ENCODE measurements at places on chromosomes 7 and 10.

- DNase-seq: peak; percentile 61
Measured at GRCh38 chr10:49679480-49679893, at the start of gene C10orf53. Gene C10orf53 (plus strand): TSS chr10:49679651. CDS start chr10:49679698, 47 bp downstream.

DNA sequence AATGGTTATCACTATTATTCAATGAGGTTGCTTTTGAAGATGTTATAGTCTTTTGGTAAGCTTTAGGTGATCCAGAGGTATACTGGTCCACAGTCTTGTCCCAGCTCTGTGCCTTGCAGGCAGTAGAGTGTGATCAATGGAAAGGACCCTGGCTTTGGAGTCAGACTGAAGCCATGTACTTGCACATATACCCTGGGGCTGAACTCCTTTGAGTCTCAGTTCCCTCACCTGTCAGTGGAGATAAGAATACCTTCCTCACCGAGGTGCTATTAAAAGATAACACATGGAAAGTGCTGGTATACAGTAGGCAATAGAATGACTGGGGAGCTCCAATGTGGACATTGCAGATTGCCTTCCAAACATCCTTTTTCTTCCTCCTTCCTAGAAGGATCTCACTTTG is 16.0 kb upstream of the PDLIM1 start:
- no peak for DNase-seq

DNA sequence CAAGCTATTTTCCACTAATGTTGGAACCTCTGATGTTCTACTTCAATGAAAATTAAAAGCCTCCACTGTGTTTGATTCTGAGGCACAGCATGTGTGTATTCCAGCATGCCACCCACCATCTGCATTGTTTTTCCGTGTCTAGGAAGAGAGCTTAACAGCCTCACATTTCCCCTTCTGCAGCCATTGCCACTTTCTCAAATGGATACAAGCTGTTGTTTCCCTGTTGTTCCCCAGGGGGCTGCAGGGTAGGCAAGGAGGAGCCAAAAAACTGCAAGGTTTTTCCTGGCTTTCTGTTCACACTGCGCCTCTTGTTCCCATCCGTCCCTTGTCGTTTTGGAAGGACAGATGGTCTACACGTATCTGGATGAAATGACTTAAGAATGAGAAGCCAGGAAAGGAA is 72.3 kb upstream of the DNAJB12 start:
- DNase-seq: peak; percentile 18

GRCh38 chr10:94217411-94217810 is 145.3 kb downstream of the NOC3L start:
- DNase-seq: no peak

GRCh38 chr10:112960151-112960681 is 10.2 kb downstream of the TCF7L2 start:
- DNase-seq: no peak

DNA sequence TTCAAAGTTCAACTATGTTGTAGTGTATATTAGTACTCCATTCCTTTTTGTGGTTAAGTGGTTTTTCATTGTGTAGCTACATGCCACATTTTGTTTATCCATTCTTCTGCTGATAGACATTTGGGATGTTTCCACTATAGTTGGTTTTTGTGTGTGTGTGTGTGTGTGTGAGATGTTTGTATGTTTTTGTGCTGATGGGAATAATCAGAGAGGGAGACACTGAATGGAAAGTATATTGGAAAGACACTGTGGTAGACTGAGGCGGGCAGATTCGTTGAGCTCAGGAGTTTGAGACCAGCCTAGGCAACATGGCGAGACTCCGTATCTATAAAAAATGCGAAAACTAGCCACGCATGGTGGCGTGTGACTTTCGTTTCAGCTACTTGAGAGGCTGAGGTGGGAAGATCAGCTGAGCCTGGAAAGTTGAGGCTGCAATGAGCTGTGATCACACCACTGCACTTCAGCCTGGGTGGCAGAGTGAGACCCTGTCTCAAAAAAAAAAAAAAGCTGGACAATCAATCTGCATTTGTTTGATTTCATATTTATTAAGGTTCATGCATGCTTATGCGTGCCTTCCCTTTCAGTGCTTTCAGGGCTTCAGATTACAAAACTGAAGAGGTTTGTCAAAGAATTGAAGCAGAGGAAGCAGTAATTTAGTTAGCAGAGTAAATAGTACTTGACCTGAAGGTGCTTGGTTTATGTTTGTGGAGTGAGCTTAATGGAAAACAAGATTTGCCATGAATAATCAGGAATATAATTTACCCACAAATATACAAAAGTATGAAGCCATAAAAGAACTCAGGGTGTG is 14.7 kb downstream of the SEC24C start:
- DNase-seq: no peak

DNA sequence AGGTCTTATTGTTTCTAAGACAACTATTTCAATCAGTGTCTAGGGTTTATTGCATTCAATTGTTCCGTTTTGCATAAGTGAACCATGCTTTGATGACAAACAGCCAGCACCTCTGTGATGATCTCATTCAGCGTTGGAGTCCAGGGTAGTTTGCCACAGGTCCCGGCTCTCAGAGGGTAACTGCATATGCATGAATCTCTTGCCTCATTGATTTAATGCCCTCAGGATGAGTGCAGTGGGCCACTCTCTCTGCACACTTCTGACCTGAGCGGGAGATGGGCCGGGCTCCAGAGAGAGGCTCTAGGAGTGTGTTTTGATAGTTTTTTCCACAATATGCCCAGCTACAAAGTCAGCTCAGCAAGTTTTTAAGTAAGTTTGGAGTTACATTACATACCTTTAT is 83.9 kb downstream of the HECW1 start:
- no peak for DNase-seq

- DNase-seq: no peak
Measured at GRCh38 chr7:133947458-133948254, 179.5 kb upstream of the LRGUK start.

GRCh38 chr10:49631975-49632374 is 18.1 kb downstream of the CHAT start:
- DNase-seq: no peak

DNA sequence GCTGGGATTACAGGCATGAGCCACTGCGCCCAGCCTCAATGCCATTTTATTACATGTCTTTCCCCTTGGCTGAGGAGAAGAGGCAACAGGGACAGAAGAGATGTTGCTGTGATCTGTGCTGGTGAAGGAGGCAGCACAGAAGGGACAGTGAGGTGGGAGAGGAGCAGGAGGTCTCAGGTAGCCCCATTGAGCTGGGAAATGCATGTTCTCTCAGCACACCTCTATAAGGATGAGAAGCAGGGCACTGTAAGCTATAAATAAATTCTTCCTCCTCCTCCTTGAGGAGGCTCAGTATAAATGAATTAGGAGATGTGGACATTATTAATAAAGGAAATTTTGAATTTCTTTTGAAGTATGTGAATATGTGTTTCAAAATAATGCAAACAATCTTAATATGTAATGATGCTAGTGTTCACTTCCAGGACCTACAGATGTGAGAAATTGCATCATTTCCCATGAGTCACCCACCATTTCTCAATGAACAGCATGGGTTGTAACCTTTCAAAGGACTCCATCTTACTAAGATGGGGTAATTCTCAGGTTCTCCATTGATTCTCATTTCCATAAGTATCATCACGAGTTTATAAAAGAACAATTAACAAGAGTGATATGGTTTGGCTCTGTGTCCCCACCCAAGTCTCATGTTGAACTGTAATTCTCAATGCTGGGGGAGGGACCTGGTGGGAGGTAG is 88.9 kb upstream of the ODAD2 start:
- peak; percentile 51 for DNase-seq

DNA sequence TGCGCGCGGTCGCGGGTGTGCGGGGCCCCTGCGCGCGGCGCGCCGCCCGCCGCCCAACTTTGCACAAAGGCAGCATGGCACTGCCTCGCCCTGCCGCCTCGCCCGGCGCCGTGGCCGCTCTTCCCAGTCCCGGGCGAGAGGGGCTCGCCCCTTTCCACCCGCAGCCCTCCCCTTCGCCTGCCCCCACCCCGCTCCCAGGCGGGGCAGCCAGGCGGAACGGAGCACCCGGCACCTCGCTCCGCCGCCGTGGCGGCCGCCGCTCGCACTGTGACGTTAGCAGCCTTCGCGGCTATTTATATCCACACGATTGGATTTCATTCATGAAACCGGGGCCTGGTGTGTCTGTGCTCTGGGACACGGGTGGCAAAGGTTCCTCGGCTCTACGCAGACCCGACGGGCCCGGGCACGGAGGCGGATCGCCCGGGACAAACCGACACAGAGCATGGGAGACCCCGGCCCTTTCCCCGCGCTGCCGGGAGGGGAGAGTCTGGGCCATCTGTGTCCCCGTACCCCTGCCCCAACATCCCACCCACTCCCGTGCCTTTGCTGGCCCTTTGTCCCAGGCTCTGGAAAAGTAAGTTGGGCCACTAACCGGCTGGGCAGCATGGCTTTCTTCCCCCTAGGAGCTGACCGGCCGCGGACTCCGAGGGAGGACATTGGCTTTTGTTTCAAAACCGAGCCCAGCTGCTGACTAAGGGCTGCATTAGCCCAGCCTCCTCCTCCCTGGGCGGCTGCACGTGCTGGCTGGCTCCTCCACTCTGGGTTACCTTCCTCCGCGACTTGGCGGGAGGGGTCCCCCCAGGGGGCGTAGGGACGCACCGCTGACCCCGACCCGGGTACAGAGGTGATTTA is at the start of gene RHOBTB1:
Gene RHOBTB1 (minus strand): TSS at position 128 of the 852 bp plus-strand sequence. CDS start 32,643 bp downstream, outside the sequence.
- DNase-seq: peak; percentile 86

DNA sequence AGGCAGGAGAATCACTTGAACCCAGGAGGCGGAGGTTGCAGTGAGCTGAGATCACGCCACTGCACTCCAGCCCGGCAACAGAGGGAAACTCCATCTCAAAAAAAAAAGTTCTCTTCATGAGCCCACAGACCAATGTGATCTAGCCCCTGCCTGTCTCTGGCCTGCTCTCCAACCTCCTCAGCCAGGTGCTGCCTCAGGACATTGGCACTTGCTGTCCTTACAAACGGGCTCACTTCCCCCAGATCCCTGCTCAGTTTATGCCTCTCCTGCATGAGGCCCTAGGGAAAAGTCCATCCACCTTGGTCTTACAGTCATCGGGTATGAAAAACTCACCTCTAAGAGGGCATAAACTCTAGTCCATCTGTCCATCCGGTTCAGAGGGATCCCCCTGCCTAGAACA is 32.5 kb downstream of the TNS3 start:
- DNase-seq: no peak

GRCh38 chr7:6443372-6443941 is 4.3 kb downstream of the DAGLB start:
- DNase-seq: peak; percentile 70

- peak; percentile 53 for DNase-seq
Measured at GRCh38 chr10:12419262-12419847, 70.0 kb downstream of the CAMK1D start.

GRCh38 chr10:127195571-127196281 is 665 bp downstream of the INSYN2A start:
- peak; percentile 51 for DNase-seq

DNA sequence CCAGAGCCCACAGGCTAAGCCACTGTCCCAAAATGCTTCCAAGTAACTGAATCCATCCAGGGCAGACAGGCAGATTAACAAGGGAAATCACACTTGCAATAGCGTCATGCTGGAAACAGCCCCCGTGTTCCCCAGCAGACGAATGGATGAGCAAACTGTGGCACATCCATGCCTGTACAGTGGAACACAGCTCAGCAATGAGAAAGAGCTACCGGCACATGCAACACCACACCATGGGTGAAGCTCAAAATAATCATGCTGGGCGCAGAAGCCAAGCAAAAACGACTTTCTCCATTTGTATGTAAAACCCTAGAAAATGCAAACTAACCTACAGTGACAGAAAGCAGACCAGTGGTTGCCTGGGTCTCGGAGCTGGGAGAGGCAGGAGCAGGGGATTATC is 153.1 kb downstream of the SLIT1 start:
- DNase-seq: no peak

- DNase-seq: no peak
Measured at GRCh38 chr7:101250324-101250723, 5.4 kb upstream of the FIS1 start.

Data from dermis blood vessel endothelial cell (primary cell).